ENCODE measurements at places on chromosomes 12 and 14. TPM values are rescaled to one million over a fixed set of nuclear protein-coding genes. Genes with fewer than 3 reads are reported as not detected.
A peak's percentile ranks its signal among the peaks of the same experiment; 100 is the strongest.

Gene CMA1
- not detected for total RNA-seq

Gene EML5
- total RNA-seq = 1.3 TPM

- DNase-seq = no peak
Observed at GRCh38 chr14:99132821-99133635, 139.0 kb downstream of the BCL11B start.

Gene RD3L
- total RNA-seq = not detected

DNA sequence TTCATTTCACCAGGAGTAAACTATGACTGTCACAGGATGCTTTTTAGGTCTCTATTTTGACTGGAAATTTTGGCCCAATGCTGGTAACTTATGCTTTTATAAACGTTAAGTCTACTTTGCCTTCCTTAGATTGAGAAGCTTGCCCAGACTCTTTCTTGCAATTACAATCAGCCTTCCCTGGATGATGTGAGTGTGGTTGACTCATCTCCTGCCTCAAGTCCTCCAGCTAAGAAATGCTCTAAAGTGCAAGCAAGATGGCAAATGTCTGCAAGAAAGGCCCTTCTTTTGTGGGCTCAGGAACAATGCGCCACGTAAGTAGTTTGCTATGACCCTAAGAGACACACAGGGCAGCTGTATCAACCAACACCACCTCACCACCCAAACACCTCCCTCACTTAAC lies 96.9 kb downstream of the SYNE2 start:
- no peak for DNase-seq

GRCh38 chr12:53809005-53809404 lies 57.2 kb upstream of the CISTR start:
- DNase-seq = no peak

DNA sequence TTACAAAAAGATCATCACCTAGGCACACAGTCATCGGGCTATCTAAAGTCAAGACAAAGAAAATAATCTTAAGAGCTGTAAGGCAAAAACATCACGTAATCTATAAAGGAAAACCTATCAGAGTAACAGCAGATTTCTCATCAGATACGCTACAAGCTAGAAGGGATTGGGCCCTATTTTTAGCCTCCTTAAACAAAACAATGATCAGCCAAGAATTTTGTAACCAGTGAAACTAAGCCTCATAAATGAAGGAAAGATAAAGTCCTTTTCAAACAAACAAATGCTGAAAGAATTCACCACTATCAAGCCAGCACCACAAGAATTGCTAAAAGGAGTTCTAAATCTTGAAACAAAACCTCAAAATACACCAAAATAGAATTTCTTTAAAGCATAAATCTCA lies 191.6 kb upstream of the BMP4 start:
- DNase-seq = no peak

GRCh38 chr12:11085419-11085818 lies 6.7 kb downstream of the TAS2R43 start:
- DNase-seq = no peak

Gene NAB2
- total RNA-seq = 15.1 TPM

- DNase-seq = no peak
Observed at GRCh38 chr14:100155756-100156616, 3.5 kb downstream of the DEGS2 start.

DNA sequence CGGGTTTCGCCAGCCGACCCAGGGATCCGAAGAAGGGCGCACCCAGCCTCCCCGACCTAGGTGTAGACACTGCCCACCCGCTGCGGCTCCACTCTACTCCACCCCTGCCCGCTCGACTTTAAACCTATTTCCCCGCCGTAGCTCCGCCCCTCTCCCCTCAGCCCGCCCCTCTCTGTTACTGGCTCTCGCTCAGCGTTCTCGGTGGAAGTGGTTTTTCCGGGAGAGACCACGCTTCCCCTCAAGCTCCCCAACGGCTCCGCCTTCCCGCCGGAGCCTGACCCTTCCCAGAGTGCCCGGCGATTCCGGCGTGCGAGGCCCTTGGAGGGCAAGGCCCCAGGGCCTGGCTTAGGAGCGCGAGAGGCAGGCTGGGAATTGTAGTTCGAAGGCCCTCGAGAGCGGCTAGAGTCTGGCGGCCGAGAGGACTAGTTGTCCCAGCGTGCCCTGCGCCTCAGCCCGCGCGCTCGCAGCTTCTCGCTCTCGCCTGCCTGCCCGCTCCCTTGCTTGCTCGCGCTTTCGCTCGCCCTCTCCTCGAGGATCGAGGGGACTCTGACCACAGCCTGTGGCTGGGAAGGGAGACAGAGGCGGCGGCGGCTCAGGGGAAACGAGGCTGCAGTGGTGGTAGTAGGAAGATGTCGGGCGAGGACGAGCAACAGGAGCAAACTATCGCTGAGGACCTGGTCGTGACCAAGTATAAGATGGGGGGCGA lies at the start of gene PA2G4:
Gene PA2G4, plus strand, starts transcription at position 451 of the 706 bp plus-strand sequence. Its CDS starts 179 bp downstream, at position 630.
- peak; percentile 100 for DNase-seq

Gene FAM186B
- 0.64 TPM for total RNA-seq

DNA sequence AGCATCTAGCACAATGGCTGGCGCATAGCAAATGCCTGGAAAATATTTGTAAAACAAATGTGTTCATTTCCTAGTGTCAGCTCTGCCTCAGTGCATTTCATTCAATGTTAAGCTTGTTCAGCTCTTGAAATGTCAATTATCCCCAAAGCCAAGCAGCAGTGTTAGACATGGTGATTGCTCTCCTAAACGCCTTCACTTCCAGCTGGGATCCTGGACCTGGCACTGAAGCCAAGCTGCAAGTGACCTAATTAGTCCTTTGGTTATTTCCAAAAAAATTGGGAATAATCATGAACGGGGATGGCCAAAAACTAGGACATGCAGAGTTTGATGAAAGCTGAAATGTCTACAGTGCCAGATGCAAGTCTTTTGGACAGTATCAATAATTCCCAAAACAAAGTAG lies 54.9 kb upstream of the MDGA2 start:
- no peak for DNase-seq

GRCh38 chr14:72651081-72651480 lies 242.8 kb downstream of the DPF3 start:
- DNase-seq = no peak

Gene UNC119B
- 46.2 TPM for total RNA-seq

Gene DHH
- total RNA-seq = not detected

Gene YARS2
- 56.0 TPM for total RNA-seq

- no peak for DNase-seq
Observed at GRCh38 chr12:119069147-119069642, 87.9 kb downstream of the SRRM4 start.

GRCh38 chr14:27995691-27996090 lies 770.9 kb upstream of the FOXG1 start:
- DNase-seq = no peak

- peak; percentile 83 for DNase-seq
Observed at GRCh38 chr14:50830932-50831725, at the start of gene NIN. Gene NIN (minus strand): TSS chr14:50831162. CDS start chr14:50822056, 9,106 bp downstream.

Gene DENND5B
- total RNA-seq = 8.3 TPM

GRCh38 chr14:64213853-64214570 lies 80.2 kb downstream of the ESR2 start:
- no peak for DNase-seq

- no peak for DNase-seq
Observed at GRCh38 chr12:24681570-24681969, 267.3 kb downstream of the BCAT1 start.

Gene KRAS
- total RNA-seq = 6.9 TPM

DNA sequence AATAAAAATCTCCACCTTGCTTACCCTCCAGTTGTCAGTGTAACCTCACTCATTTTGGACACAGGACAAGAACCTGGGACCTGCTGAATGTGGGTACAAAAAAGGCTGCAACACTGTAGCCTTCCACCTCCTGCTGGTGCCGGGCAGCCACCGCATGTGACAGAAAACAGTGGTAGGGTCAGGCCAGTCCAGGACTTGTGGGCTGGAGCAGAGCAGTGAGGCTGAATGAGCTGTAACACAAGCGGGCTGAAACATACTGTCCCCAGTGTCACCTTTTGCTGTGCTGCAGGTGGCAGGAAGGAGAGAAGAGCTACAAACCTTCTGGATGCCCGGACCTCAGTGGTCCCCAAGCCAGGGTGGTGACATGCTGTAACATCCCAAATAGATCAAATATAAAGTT lies 465.4 kb upstream of the FOXG1 start:
- no peak for DNase-seq

DNA sequence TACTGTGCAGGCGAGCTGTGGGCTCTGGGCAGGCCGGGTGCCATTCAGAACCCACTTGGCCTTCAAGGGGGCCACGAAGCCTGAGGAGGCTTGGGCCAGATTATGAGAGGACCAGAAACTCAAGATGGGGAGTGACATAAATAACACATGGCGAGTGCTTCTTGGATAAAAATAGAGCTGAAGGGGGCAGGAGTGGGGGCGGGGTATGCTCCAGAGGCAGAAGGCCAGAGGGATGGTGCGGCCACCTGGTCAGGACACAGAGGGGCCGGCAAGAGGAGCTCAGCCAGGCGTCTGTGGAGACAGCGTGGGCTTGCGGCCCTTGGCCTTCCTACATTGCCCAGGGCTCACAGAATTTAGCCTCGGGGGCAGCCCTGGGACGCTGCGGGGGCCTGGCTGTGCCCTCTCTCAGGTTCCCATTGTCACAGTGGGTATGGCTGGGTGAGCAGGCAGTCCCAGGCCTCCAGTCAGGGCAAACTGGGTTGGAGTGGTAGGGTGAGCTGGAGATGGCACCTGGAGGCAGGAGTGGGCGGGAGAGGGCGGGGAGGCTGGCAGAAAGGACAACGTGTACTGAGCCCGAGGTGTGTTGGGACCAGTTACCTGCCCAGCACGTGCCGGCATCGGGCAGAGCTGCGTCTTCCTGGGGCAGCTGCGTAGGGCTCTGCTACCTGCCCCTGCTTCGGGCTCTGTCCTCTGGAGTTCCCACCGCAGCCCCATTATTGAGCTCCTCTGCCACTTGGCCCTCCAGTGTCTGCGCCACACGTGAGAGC lies 7.4 kb upstream of the SLC25A29 start:
- no peak for DNase-seq

Gene ASCL4
- total RNA-seq = not detected

DNA sequence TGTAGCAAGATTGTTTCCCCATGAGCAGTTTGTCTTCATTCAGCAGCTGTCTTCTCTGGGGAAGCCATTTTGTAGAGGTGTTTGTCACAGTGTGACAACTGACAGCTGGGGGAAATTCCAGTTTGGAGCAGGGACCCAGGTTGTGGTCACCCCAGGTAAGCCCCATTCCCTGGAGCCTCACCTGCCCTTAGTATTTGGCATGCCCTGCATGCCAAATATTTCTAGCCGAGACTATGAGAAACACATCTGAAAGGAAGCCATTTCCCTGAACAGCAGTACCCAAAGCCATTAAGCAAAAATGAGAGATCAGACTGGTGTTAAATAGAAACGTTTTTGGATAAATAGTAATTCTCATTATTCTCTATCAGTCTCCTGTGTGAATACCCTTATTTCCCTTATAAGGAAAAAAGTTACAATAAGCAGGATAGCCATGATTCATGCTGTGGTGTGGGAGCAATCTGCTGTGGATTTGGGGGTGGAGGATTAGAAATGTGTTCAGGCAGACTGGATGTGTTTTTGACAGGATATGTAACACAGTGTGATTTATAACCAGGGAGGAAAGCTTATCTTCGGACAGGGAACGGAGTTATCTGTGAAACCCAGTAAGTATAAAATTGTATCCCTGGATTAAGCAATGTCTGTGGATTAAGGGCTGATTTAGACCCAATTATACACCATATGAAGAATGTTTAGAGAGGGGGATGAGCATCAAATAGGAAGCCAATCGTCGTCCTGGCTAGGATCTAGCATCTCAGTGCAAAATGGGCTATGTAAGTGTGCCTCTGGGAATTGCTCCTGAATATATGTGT lies 68.9 kb downstream of the DAD1 start:
- DNase-seq = no peak

Gene DHRS2
- not detected for total RNA-seq

DNA sequence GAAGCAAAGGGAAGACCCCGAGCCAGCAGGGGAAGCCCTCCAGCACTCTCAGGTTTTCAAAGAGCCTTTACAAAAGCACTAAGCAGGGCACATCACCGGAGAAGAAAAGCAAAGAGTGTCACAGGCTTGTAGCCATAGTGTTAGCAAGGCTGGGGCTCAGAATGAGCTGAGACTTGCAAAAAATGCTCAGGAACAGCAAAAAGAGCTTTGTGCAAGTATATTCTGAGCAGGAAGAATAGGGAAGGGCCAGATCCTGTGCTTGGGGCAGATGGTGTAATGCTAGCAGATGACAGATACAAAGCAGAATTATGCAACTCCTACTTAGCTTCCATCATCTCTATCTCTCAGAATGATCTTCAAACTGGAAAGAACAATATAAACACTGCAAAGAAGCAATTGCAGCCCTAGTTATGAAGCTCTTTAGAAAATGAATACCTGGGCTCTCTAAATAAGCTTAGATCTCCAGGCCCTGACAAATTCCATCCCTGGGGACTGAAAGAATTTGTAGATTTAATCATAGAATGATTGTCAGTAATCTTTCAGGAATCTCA lies 23.7 kb upstream of the PARP11 start:
- DNase-seq = no peak

Gene KRT83
- not detected for total RNA-seq

GRCh38 chr12:104340177-104340576 lies 36.6 kb downstream of the EID3 start:
- no peak for DNase-seq

- no peak for DNase-seq
Observed at GRCh38 chr14:45039390-45039789, 44.5 kb upstream of the PRPF39 start.

- peak; percentile 36 for DNase-seq
Observed at GRCh38 chr14:65255029-65255545, 152.8 kb upstream of the MAX start.

- peak; percentile 30 for DNase-seq
Observed at GRCh38 chr14:95577870-95578269, 43.0 kb downstream of the GLRX5 start.

Gene SLC35F4
- total RNA-seq = not detected

- no peak for DNase-seq
Observed at GRCh38 chr14:95288672-95289322, 30.9 kb downstream of the CLMN start.

DNA sequence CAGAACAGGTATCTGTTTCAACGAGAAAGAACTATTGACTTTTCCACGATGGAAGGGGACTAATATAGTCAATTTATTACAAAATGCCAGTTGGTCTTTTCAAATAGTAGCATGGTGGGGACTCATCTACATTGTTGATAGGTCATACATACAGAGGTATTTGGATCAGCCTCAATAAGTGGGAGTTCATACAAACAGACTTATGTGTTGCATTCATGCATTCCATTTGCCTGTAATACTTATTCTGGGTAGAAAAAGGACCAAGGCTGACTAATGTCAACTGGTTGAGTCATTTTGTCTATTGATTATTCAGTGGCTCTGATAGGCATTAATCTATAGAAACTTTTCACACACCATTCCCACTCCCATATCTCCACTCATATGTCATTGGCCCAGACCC lies 41.5 kb upstream of the GLIPR1 start:
- DNase-seq = no peak

DNA sequence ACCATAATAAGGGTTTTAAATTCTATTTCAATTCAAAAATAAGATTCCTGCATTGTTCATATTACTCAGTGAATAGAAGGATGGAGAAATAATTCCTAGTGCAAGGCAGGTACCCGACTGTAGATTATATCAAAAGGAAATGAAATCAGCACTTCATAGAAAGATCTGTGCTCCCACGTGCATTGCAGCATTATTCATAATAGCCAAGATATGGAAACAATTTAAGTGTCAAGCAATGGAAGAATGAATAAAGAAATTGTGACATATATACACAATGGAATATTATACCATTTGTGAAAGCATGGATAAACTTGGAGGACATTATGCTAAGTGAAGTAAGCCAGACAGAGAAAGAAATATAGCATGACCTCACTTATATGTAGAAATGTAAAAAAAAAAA lies 53.8 kb downstream of the SLC6A15 start:
- DNase-seq = no peak

GRCh38 chr14:34913619-34914018 lies 38.5 kb upstream of the BAZ1A start:
- no peak for DNase-seq

GRCh38 chr12:109773384-109774011 lies 59.7 kb downstream of the TRPV4 start:
- no peak for DNase-seq

Gene SELPLG
- not detected for total RNA-seq

Data from Caki2 (cell line).